ENCODE measurements at places on chromosomes 11 and 22.

DNA sequence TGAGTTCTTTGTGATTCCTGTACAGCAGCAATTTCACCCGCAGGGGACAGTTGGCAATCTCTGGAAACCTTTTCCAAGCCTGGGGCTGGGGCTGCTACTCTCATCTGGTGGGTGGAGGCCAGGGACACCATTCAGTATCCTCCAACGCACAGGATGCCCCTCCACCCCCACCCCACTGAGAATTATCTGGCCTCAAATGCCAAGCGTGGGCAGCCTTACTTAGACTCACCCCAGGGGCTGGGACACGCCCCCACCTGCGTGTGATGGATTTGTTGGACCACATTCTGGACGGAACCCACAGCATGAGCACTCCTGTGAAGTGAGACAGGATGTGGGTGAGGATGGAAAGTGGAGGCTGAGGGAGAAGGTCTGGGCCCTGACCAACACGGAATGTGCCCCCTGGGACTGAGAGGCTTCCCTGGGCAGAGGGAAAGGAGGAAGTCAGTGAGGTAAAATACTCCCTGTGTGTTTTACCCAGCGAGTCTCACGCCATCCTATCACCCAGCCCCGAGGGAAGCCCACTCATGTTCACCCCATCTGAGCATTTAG, 13.7 kb downstream of the RASD2 start:
- DNase-seq: no peak

- DNase-seq: no peak
Observed at GRCh38 chr11:103907548-103908455, 128.6 kb upstream of the DDI1 start.

- no peak for DNase-seq
Observed at GRCh38 chr11:102900346-102900745, 25.6 kb upstream of the MMP12 start.

DNA sequence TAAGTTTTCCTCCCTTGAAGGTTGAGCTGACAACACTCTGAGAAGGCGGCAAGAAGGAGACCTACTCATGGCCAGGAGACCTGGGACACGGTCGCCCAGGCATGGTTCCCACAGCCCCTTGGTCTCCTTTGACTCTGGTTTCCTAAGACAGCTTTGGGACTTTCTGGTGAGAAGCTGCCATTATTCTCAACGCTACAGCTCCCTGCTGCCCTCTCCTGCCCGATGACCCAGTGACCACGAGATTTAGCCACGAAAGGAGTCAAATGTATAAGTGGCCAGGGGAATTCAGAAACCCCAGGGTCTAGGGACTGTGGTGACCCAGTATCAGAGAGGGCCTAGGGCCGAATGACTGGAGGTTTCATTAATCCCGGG, 699 bp upstream of the SDF2L1 start:
- DNase-seq: no peak

GRCh38 chr22:30609260-30610185, 2.5 kb downstream of the TCN2 start:
- no peak for DNase-seq

DNA sequence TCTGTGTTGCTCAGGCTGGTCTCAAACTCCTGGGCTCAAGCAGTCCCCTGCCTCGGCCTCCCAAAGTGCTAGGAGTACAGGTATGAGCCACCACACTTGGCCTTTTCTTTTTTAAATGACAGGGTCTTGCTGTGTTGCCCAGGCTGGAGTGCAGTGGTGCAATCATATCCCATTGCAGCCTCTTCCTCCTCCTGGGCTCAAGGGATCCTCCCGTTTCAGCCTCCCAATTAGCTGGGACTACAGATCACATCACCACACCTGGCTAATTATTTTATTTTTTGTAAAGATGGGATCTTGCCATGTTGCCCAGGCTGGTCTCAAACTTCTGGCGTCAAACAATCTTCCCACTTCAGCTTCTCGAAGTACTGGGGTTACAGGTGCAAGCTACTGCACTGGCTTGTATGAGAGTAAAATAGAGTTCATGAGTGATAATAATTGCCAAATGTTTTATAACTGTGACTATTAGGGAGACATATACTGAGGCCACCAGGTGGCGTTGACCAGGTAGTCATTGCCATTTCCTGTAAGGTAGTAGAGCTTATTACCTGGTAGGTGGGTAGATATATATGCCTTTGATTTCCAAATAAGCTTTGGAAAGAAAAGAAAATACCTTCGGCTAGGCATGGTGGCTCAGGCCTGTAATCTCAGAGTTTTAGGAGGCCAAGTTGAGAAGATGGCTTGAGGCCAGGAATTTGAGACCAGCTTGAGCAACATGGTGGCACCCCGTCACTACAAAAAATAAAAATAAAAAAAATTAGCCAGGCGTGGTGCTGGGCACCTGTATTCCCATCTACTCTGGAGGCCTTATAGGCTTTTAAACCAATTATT, 5.4 kb downstream of the FDX1 start:
- DNase-seq: no peak

GRCh38 chr11:6402561-6402981, 12.3 kb downstream of the SMPD1 start:
- no peak for DNase-seq

- DNase-seq: no peak
Observed at GRCh38 chr22:16834971-16835370, 9.8 kb upstream of the XKR3 start.

GRCh38 chr22:27168681-27169080, 511.3 kb downstream of the MIAT start:
- no peak for DNase-seq

- no peak for DNase-seq
Observed at GRCh38 chr22:42885446-42885845, 28.4 kb upstream of the ARFGAP3 start.

DNA sequence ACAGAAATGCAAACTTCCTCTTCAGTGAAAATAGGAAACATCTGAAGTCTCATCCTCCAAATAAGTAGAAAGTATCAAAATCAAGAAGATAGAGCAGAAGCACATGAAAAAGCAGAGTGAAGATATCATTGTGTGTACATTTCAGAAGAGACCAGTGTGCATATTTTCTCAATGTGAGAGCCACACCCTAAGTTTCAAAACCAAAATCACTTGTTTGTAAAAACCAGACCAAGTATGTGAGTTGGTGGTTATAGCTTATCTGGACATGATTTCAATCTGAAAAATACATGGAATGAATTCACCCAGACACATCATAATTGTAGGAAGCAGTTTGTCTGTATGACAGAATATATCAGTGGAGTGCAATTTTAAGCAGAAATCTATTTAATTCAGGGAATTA, 536.0 kb downstream of the JRKL start:
- no peak for DNase-seq

DNA sequence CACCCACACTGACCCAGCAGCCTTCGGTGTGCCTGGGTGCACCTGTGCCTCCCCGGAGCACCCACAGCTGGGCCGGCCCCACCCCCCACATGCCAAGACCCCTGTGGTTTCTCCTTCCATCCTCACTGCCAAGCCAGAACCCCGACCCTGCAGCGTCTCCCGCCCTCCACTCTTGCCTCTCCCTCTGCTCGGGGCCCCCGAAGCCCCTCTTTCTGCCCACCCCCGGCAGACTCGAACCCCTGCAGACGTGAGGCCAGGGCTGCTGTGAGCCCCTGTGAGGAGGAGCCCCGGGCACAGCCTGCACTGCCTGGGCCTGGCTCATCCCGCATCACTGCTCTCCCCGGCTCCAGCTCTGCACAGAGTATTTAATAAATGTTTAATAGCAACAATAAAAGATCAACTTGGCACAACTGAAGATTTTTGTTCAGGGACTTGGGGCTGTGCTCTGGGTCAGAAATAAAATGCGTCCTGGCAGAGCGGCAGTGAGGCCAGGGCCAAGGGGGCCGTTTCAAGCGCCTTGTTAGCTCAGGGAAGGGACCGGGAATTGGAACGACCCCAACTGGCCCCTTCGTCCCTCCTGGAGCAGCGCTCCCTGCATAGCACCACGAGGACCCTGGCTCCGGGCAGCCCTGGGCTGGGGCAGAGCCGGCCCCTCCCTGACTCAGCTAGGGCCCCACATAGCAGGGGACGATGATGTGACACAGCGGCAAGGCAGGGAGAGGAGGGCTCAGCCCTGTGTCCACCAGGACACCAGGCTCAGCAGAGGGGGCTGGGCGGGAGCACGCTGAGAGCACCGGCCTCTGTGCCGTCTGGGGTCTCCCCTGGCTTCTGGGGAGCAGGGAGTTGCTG, 520.8 kb downstream of the BRD1 start:
- no peak for DNase-seq

DNA sequence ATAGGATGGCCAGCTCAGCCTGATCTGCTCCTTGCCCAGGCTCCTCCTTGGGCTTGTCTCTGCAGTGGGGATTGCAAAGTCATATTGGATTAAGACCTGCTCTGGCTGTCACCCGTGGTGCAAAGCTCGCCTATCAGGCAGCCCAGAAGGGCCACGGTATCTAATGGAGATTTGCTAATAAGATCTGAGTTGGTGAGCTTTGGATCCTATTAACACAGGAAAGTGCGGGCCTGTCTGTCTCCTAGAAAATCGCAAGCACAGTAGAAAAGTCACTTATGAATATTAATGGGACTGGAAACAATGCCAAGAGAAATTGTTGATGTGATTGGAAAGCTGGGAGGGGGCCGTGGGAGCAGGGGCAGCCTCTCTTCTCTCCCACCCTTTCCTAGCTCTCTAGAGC, 72.8 kb downstream of the CHST1 start:
- no peak for DNase-seq

- DNase-seq: no peak
Observed at GRCh38 chr22:38465673-38466490, 2.0 kb upstream of the KDELR3 start.

GRCh38 chr22:37803195-37803638, 4.5 kb upstream of the GCAT start:
- DNase-seq: no peak

GRCh38 chr11:62137276-62137861, 13.6 kb downstream of the INCENP start:
- DNase-seq: no peak

DNA sequence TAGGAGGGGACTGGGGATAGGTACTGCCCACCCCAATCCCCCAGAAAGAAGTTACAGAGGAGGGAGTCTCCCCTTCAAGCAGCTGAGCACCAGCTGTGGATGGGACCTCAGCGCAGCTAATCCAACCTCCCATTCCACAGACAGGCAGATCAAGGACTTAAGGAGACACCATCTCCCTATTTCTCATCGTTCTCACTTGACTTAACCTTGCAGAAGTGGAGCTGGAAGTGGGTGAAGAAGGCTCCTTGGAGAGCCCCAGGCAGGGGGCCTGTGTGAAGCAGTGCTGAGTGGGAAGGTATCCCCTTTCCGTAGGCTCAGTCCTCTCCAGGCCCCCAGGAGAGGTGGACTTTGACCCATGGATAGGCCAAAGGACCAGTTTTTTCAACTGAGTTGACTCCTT, 27.3 kb downstream of the USP35 start:
- no peak for DNase-seq

GRCh38 chr11:112248201-112248600, 12.5 kb downstream of the PLET1 start:
- no peak for DNase-seq

GRCh38 chr22:47176573-47177333, 414.3 kb downstream of the TBC1D22A start:
- no peak for DNase-seq

- DNase-seq: no peak
Observed at GRCh38 chr11:57773026-57773598, 11.5 kb downstream of the CTNND1 start.

- no peak for DNase-seq
Observed at GRCh38 chr11:13367115-13367514, 89.5 kb downstream of the BMAL1 start.
